ENCODE measurements at places on chromosomes 13 and 19.

- peak; percentile 86 for DNase-seq
These were observed 31.6 kb downstream of the SYT3 start for GRCh38 chr19:50607874-50608785.

DNA sequence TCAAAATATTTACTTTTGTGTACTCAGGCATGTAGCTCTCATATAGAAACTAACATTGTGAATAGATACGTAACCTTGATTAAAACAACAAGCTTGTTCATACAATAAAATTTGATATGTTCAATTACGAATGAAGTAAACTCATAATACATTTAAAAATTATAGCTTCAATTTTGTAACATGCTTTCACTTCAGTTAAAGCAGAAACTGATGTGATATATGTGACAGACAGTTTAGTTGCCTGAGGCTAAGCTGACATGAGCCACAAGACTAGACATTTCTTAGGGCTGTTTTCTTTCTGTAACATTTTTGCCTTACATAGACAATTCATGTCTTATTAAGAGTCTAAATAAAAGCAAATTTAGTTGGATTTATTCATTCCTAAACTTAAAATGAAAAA is 526.0 kb downstream of the PCDH9 start:
- no peak for DNase-seq

GRCh38 chr19:2015608-2015950 is at the start of gene BTBD2:
Gene BTBD2 (minus strand): TSS chr19:2015714. CDS start chr19:2015703, 11 bp downstream.
- peak; percentile 45 for DNase-seq

DNA sequence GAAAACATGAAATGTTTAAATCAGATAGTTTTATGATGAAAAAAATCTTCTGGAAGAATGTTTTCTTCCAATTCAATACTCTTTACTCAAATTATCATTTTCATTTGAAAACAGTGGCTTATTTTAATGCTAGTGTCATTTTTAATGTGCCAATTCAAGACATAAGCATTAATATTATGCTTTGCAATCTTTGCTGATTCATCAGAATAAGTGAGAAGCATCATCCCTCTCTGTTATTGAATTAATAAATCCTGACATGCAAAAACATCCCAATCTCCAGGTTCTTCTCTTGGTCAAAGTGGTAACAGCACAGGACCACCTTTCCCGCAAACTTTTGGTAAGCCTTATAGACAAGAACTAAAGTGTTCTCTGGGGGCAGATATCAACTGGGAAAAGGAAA is 3.8 kb downstream of the INTS6 start:
- DNase-seq: no peak
